ENCODE measurements at places on chromosomes 2 and 18.

DNA sequence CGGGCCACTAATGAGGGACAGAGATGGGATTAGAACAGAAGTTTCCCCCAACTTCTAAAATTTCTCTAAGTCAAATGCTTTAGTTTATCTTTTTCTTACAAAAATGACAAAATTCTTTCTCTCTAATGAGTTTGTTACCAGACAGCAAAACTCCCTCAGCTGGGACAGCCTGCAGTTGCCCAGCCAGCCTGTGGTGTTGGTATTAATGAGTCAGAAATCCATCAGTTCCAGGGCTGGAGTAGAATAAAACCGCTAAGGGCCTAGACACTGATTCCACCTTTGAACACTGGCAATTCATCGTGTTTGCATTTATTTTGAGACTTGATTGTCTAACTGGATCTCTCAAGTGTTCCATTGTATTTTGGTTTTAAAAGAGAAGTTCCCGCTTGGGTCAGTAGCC lies 38.3 kb upstream of the SMAD2 start:
- no peak overlapping the region for H3K4me3 ChIP-seq
- H3K36me3 ChIP-seq = no peaks in the 10 kb centered on the region

GRCh38 chr18:63322206-63322605 lies 2.6 kb upstream of the BCL2 start:
- no peak overlapping the region for H3K4me3 ChIP-seq
- H3K4me1 ChIP-seq = peaks cover 43% of the 10 kb centered on the region
- H3K27ac ChIP-seq = peak overlapping the region; percentile 49

DNA sequence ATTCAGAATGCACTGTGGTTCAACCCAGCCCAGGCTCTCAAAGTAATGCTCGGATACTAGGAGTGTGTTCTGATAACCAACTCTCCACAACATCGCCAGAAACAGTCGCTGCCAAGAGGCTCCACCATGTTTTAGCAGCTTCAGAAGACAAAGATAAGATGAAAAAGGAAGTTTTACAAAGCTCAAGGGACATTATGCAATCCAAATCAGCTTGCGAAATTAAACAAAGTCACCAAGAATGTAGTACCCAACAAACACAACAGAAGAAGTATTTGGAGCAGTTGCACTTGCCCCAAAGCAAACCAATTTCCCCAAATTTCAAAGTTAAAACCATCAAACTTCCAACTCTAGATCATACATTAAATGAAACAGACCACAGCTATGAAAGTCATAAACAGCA lies 360.9 kb downstream of the XIRP2 start:
- H3K4me3 ChIP-seq = no peak overlapping the region
- no peaks in the 10 kb centered on the region for H3K4me1 ChIP-seq
- DNase-seq = no peak
- H3K36me3 ChIP-seq = no peaks in the 10 kb centered on the region
- H3K27me3 ChIP-seq = no peaks in the 10 kb centered on the region
- H3K27ac ChIP-seq = no peak overlapping the region

GRCh38 chr2:156098506-156098905 lies 234.0 kb downstream of the NR4A2 start:
- H3K36me3 ChIP-seq = no peaks in the 10 kb centered on the region
- no peak for DNase-seq
- H3K27me3 ChIP-seq = no peaks in the 10 kb centered on the region
- H3K27ac ChIP-seq = no peak overlapping the region
- peaks cover 26% of the 10 kb centered on the region for H3K4me1 ChIP-seq
- H3K4me3 ChIP-seq = no peak overlapping the region

GRCh38 chr2:240229603-240230235 lies 89.3 kb upstream of the OTOS start:
- no peaks in the 10 kb centered on the region for H3K36me3 ChIP-seq
- no peak for DNase-seq
- no peak overlapping the region for H3K27ac ChIP-seq
- no peaks in the 10 kb centered on the region for H3K27me3 ChIP-seq
- H3K4me3 ChIP-seq = no peak overlapping the region
- peaks cover 23% of the 10 kb centered on the region for H3K4me1 ChIP-seq

- peaks cover 20% of the 10 kb centered on the region for H3K4me1 ChIP-seq
- H3K27ac ChIP-seq = peak overlapping the region; percentile 55
Measured at GRCh38 chr18:63161761-63162195, 157.8 kb downstream of the BCL2 start.

Data from esophagus squamous epithelium (tissue), 5 donors.